NCI-H524 treated with DMSO at 0.1 percent for 48 hours (cell line): ENCODE measurements at places on chromosomes 16 and 17.
A peak's percentile ranks its signal among the peaks of the same experiment; 100 is the strongest.

GRCh38 chr16:63717806-63718205 is 1404.1 kb downstream of the CDH11 start:
- DNase-seq: no peak

DNA sequence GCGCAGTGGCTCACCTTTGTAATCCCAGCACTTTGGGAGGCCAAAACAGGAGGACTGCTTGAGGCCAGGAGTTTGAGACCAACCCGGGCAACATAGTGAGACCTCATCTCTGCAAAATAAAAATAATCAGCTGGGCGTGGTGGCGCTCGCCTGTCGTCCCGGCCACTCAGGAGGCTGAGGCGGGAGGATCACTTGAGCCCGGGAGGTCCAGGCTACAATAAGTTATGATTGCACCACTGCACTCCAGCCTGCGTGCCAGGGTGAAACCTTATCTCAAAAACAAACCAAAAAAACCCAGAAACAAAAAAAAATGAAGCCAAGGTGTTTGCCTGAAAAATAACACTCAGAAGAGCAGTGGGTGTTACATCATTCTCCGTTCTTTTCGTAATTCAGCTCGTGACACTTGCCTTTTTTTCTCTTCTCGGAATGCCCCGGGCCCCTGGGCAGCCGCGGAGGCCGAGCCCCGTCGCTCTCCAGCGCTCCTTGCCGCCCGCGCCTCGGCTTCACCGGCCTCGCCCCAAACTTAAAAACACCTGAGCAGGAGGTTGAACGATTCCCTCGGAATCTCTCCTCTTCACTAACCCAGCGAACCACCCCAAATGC is 17.0 kb downstream of the PRCD start:
- DNase-seq: no peak

- no peak for DNase-seq
These were observed 386.5 kb downstream of the SLC39A11 start for GRCh38 chr17:72705905-72706395.

DNA sequence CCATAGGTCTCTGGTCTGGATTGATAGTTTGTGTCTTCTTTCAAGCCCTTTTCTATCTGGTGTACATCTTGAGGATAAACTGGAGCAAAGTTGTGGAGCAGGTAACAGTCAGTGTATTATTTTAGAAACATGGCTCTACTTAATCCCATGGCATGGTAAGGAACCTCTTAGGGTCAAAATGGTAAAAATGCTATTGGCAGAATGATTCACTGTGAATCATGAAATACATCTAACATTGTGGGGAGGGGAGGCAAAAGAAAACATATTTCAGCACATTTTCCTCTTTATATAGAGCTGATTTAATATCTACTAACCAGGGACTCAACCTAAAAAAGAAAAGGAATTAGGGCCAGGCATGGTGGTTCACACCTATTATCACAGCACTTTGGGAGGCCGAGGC is 17.9 kb upstream of the ALDH3A2 start:
- no peak for DNase-seq

DNA sequence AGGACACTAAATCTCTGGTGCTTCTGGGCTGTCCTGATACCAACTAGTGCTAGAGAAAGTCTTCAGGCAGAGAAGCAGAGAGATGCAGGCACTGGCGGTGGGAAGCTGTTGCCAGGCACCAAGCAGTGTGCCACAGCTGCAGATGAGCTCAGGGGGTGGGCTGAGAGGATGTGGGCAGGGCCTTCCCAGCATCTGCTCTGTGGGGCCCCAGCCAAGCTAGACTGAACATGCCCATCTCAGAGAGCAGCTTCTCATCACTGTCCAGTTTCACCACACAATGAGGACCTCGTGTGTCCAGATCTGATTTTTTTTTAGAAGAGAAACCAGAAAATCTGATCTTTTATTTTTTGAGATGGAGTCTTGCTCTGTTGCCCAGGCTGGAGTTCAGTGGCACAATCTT is 17.1 kb downstream of the PSKH1 start:
- DNase-seq: no peak

DNA sequence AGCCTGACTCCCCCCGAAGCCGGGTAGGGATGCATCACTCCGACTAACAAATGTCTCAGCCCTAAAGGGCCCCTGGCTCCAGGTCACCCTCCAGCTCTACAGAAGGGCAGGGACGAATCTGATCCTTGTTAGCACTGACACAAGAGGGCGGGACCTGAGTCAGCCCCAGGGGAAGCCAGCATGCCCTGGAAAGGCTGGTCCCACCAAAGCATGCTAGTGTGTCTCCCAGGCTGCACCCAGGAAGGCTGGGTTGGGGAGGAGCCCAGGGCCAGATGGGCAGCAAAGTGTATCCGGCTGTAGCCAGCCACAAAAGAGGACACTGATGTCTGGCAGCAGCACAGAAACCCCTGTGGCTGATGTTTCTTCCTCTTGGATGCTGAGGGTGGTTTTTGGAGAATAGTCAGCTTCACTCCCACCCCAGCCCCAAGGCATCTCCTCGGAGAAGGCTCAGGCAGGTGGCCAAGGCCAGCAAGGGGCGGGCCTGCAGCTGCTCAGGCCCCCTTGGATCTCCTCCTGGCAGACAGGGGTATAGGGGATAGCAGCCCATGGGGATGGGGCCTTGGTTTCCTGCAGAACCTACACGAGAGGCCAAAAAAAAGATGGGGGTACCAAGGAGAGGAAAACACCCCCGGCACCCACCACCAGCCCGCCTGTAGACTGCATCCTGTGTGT is 11.0 kb downstream of the NATD1 start:
- DNase-seq: no peak

- DNase-seq: no peak
These were observed 93.8 kb downstream of the PGS1 start for GRCh38 chr17:78472035-78472905.

- no peak for DNase-seq
These were observed 209.5 kb downstream of the AATF start for GRCh38 chr17:37158290-37158689.

GRCh38 chr17:77214743-77215142 is 74.0 kb downstream of the SEC14L1 start:
- peak; percentile 13 for DNase-seq

GRCh38 chr16:54284319-54284930 is 2.2 kb downstream of the IRX3 start:
- DNase-seq: no peak

DNA sequence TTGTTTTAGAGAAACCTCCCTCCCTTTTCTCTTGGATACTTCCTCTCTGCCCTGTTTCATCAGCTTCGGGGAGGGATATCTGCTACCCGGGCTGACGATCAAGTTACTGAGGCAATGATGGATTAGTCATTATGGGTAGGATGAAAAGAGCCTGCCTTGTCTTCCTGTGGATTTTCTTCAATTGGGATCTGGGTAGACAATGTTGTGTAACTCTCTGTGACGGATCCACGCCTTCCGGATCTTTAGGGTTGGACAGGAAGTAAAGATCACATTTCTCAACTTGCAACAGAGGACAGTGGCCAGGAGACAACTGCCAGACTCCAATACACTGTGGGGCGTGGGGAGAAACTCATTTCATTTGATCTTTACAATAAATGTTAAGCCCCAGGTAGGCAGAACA is 11.3 kb upstream of the CHST6 start:
- no peak for DNase-seq

- no peak for DNase-seq
These were observed 20.0 kb upstream of the GLG1 start for GRCh38 chr16:74626741-74627416.

DNA sequence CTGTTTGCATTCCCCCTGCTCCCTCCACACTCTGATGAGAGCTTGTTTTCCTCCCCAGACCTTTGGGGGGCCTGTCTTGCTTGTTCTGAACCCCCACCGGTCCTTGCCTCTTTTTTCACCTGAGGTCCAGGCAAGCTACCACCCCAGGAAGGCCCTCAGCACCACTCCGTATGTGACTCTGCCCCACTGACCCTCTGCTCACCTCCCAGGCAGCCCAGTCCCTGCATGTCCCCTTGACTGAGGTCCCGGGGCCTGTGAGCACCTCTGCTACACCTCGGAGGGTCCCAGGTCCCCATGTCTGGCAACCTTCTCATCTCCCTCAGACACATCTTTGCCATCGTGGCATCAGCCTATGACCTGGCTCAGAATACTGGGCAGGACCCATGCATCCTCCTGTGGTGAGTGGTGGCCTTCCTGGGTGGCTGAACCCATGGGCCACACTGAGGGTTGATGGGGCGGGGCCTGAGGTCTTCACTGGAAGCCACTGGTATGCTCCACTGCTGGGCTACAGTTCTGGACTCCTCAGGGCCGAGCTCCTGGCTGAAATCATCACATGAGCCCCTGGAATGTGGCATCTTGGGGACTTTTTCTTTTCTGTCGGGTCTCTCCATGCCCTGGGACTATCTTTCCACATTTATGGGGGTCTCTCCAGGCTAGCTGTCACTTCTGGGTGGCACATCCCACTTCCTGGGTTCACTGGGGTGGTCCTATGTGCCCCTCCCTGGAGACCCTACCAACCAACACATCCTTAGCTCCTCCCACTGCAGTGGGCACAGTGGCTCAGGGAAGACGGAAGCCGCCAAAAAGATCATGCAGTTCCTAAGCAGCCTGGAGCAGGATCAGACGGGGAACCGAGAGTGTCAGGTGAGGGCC is 3.5 kb downstream of the MYO15B start:
- DNase-seq: no peak

DNA sequence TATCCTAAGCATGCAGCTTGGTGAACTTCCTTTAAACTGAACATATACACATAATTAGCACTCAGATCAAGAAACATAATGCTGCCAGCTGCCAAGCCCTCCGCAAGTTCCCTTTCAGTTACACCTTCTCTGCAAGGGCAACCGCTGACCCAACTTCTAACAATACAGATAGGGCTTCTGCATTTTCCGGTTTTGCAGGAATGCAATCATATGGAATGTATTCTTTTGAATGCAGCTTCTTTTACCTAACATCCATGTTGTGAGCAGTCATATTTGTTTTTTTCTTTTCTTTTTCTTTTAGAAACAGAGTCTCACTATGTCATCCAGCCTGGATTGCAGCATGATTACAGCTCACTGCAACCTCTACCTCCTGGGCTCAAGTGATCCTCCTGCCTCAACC is 110.7 kb downstream of the GSG1L start:
- no peak for DNase-seq

DNA sequence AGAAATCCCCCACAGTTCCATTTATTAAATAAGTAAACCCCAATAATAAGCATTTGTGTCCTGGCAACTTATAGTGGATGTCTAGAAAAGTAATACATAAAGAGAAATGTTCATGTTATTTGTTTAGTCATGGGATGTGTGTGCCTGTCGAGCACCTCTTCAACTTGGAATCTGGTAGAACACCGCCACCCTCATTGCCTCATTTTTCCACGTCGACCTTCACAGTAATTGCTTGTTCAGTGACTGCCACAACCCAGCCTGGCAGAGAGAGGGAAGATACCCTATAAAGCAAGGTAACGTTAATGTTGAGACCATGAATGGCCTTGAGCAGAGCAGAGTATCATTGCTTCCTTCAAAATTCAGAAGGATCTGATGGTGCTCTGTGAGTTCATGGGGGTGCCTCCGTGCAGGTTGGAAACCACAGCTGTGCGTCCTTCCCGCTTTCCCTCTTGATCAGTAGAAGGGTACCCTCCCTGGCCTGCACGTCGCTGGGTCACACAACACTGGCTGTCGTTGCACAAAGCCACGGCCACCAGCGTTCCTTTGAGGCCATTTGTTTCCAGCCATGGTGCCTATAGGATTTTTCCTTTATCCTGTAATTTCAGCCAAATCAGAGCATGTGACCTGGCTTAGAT is 3.7 kb upstream of the DNASE1 start:
- DNase-seq: no peak

GRCh38 chr17:37791447-37792399 is 46.9 kb upstream of the HNF1B start:
- DNase-seq: no peak

DNA sequence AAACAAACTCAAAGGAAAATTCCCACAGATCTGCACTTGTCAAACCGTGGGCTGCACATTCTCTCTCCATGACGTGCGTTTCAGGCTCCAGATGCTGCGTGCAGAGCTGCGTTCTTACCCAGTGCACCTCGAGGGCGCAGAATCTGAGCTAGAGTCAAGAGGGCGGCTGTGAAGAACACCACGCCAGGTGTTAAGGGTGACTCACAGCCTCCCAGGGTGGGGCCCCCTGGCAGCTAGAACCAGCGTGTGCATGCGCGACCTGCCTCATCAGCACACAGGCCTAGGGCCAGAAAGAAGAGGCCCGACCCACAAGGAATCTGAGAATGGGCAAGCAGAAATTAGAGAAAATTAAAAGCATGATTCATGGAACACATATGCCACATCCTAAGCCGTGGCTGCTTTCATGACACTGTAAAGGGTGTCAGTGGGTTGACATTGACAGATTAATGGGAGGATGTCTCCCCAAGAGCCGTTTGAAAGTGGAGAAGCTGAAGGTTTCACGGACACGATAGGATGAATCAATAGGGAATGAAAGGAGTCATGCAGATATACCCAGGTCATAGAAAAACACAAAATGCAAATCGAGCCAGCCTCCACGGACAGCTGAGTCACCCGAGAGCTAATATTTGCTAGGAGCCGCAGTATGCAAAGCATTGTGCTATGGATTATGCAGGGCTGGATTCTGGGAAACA is 29.0 kb downstream of the MARCHF10 start:
- peak; percentile 80 for DNase-seq

DNA sequence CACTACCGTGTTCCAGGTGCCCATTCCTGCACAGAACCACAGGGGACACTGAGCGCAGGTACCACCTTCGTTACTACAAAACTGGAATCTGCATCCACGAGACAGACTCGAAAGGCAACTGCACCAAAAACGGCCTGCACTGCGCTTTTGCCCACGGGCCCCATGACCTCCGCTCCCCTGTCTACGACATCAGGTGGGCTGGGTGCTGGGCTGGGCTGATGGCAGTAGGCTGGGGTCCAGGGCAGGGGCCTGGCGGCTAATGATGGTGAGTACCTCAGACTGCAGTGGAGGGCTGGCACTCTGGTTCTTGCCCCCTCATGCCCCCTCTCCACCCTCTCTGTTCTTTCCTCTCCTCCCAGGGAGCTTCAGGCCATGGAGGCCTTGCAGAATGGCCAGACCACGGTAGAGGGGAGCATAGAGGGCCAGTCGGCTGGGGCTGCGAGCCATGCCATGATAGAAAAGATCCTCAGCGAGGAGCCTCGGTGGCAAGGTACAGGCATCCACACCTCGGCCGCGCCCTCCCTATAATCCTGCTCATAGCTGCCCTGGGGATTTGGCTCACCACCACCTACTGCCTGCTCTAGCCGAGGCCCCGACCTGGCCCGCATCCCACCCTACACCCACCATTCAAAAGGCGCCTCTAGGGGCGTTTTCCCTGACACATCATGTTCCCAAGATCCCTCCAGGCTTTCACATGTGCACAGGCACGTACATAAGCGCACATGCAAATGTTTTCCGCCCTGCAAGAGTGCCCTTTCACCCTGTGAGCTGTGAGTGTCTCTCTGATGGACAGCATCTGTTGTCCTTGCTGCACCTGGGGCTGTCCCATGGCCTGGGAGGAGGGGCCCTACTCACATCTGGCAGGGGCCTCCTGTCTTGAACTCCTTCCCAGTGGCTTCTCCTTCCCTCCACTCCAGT is 27.7 kb downstream of the UNK start:
- no peak for DNase-seq

- DNase-seq: no peak
These were observed 143.1 kb upstream of the CACNG5 start for GRCh38 chr17:66691644-66692420.
